C1 segment of cervical spinal cord (tissue), 14 donors: ENCODE measurements at places on chromosomes 1 and 21.

- no peak for DNase-seq
Observed at GRCh38 chr1:80531182-80531581, 1269.6 kb upstream of the ADGRL2 start.

DNA sequence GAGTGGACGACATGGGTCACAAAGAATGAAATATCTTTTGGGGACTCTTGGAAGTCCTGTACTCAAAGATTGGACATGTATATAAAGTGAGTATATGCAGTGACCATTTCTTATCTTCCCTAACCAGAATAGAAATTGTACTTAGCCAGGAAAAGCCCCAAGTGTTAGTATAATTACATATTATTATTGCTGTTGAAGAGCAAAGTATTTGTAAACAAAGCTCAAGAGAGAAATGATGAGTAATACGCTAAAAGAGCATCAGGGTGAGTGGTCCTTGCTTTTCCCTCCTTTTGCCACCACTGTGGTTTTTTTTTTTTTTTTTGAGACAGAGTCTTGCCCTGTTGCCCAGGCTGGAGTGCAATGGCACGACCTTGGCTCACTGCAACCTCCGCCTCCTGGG, 6.4 kb upstream of the CGN start:
- no peak for DNase-seq

DNA sequence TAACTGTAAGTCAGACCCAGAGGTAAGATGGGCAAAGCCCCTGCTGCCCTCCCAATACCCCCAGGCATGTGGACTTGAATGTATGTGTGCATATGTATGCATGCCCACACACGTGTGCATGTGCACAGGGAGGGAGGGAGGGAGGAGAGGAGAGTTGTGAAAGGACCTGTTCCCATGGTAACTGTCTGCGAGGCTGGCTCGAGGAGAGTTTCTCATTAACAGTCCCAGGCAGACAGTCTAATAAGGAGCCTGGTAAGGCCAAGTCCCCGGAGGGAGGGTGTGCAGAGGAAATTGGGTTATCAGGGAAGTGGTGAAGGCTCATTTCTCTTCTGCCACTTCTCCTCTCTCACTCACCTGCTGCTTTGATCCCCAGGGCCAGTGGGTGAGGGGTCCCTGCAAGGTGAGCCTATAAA, 74.9 kb downstream of the NFASC start:
- DNase-seq = no peak

GRCh38 chr21:23887725-23888306, 1719.5 kb downstream of the MRPL39 start:
- no peak for DNase-seq

DNA sequence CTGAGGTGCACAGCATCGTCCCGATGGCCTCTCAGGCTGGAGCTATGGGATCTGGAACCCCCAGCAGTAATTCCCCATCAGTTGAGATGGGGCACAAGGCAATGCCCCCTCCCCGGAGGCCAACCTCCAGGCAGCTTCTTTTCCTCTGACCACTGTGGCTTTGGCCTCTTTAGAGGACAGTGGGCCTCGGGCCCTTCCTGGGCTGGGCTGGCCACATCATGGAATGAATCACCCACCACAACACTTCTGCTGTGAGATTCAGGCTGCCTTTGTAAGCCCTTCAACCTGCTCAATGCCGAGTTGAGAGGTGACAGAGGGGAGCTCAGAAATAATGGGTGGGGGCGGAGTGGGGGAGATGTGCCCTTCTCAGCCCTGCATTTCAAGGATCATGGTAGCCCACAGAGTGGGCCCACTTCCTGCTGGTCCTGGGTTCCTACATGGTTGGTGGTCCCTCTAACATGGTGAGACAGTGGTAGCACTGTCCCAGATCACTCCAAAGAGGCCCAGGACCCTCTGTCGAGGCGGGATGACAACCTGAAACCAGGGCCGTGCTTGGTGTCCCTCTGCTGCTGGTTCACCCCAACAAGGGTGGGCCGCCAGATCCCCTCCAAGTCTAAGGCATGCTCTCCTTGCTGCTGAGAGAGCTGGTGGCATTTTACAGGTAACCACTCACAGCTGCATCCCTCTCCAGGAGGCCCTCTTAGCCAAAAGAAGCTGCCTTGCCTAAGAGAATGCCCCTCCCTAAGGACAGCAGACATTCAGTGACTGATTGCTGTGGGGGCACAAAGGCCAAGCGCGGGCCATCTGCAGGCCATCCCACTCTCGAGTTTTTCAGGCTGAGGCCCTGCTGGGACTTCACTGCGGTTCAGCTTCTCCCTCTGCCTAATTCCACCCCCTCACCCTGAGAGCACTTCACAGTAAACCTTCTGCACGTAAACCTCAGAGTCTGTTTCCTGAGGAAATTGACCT, 29.7 kb upstream of the EVA1B start:
- DNase-seq = no peak

- DNase-seq = no peak
Observed at GRCh38 chr1:195766709-195767108, 841.5 kb downstream of the KCNT2 start.

GRCh38 chr1:162276493-162276892, 100.2 kb downstream of the SPATA46 start:
- DNase-seq = no peak

- DNase-seq = no peak
Observed at GRCh38 chr1:31705080-31705866, 1.5 kb upstream of the COL16A1 start.

DNA sequence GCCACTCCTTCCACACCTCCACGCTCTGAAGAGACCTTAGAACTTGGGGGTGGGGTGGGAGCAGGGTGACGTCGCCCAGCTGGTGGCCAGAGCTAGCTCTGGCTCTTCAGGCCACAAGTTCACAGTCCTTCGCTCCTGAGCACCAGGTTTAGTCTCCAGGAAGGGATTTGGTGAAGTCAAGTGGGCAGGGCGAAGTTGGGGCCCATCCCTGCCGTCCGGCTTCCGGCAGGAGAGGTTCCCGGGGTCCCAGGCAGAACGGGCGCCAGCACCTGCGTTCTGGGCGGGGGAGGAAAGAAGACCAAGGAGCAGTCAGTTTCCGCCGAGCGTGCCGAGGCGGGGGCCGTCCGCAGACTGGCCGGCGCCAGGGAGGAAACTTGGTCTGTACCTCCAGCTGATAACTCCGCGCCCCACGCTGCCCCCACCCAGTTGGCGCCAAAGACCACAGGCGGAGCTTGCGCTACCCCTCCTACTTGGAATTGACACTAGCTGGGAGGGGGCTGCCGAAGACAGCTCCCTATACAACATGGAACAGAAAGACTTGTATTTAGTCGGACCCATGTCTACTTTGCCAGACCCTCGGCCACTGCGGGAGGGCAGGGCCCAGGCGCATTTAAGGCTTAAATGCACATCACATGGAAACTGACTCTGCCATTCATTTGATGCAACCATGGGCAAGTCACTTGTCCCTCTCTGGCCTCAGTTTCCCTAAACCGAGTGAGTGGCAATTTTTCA, 995 bp downstream of the ID3 start:
- DNase-seq = no peak

GRCh38 chr1:228867108-228867950, 132.1 kb downstream of the RHOU start:
- DNase-seq = no peak

DNA sequence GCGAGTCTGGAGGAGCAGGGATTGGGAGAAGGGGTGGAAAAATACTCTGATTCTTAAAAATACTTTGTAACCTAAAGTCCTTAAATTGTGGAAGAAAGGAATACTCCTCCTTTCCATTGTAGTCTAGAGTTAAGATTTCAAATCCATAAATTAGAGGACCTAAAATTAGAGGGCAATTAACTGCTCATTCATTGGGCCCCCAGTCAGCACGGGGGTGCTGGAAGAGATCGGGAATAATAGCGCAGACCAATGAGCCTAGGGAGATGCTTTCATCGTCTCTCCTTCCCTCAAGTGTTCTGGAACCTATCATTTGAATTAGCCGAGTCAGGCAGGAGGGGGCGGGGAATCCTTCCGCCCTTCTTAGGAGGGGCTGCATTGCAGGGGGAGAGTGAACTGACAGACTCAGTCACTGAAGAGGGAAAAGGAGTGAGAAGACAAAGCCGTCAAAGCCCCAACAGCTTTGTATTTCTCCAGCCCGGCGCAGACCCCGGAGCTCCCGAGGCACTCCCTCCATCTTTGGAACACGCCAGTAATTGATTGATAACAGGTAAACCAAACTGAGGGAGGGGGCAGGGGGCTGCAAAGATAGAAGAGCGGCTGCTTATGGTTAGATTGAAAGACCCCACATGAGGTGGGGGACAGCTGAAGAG, at the start of gene MLLT11:
Gene MLLT11 (plus strand): TSS at position 391 of the 650 bp plus-strand sequence. CDS start 6,828 bp downstream, outside the sequence.
- DNase-seq = peak; percentile 54

DNA sequence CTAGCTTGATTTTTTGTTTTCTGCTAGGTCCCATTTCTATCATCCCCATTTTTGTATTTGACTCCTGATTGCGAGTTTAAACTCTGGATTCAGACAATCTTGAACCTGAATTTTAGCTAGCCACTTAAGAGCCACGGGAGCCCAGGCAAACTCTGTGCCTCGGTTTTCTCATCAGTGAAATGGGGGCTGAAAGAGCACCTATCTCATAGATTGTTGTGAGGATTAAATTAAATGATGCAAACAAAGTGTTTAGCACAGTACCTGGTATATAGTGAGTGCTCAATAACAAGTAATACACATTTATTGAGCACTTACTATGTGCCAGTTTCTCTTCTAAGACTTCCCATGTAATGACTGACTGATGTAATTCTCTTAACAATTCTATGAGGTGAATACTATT, 158.1 kb upstream of the POU3F1 start:
- DNase-seq = no peak

- no peak for DNase-seq
Observed at GRCh38 chr1:217622042-217622441, 8.8 kb downstream of the GPATCH2 start.

- no peak for DNase-seq
Observed at GRCh38 chr21:33931799-33932390, 16.3 kb upstream of the ATP5PO start.
